Cortex of kidney (tissue), 1 donor: ENCODE measurements at places on chromosomes 12 and 14.

DNA sequence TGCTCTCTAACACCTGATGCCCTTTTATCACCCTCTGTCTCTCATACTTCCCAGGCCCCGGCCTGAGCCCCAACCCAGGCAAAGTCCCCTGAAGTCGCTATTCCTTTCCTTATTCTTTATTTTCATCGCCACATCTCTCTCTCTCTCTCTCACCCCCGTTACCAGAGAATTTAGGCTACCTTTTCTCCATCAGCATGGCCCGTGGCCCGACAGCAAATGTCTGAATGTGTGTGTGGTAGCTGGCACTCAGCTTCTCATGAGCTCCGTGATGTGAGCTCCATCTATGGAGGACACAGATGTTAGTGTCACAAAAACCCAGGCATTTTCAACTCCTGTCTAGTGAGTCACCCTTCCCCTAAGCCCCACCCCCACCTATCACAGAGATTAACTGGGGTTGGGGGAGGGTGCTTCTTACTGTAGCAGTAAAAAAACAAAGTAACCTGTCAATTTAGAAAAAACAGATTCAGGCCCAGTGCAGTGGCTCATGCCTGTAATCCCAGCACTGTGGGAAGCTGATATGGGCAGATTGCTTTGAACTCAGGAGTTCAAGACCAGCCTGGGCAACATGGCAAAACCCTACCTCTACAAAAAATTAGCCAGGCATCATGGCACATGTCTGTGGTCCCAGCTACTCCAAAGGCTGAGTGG lies 53.8 kb downstream of the VCPKMT start:
- no peak for DNase-seq

DNA sequence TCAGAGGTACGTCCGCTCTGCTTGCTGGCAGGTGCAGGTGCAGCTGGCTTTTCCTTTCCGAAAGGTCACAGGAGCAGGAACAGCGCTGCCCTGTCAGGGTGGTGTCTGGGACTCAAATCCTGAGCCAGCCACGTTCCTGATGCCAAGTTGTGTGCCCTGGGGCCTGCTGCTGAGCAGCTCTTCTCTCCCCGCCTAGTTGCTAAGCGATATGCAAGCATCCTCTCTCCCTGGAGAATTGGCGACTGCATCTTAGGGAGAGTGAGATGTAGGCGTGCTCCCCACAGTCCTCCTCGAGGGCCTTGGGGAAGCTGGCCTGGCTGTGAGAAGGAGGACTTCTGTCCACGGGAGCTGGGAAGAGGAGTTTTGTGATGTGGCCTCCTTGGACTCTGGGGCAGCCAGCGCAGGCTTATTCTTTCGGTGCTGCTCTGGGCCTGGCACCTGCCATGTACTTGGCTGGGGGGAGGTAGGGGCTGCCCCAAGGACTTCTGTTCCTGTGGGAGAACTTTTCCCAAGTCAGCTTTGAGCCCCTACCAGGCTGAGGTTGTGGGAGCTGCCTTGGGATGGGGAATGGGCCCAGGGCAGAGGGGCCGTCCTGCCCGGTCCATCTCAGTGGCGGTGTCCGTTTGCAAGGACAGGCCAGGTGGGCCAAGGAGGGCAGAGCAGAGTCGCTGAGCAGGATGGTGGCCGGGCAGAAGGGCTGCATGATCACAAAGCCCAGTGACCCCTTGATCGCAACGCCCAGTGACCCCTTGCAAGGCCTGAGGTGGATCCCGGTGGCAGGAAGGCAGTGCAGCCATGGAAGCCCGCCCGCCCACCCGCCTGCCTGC lies 183.5 kb downstream of the ADGRD1 start:
- DNase-seq: no peak

GRCh38 chr14:96104469-96105057 lies 65.4 kb downstream of the C14orf132 start:
- DNase-seq: no peak

DNA sequence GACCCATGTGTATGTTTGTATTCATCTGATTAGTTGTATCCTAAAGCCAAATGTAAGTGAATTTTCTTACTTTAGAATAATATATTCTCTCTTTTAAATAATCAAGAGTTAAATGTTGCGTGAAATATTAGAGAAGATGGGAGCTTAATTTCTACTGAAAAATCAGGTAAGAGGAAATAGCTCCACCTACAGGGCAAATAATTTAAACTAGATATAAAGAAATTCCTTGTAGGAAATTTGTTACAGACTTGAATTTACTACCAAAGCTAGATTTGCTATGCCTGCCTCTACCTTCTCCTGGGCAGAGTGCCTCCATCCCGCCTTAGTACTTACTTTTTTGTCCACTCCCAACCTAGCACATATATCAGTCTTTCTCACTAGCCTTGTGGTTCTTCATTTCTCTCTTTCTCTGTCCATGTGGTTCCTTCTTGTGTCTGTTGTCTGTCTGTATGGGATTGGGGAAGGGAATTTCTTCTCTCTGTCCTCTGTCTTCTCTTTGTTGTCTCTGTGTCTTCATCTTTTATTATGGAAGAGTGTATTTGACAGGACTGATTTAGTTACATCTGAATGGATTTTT lies 44.7 kb downstream of the PALS1 start:
- no peak for DNase-seq

DNA sequence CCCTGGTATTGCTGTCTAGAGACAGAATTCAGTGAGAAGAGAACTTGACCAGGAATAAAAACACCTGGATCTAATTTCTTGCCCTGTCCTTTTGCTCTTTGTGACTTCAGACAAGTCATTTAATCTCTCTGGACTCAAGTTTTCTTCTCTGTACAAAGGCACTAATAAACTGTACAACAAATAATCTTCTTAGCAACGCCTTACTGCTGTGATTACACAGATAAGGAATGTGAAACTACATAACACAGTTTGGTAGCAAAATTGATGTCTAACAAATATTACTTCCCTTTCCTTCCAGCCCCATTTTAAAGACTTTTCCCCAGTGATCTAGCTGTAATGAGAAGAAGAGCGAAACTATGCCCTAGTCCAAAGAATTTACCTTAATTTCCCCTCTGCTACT lies 69.3 kb downstream of the BCAT1 start:
- no peak for DNase-seq

- no peak for DNase-seq
These were observed at the start of gene LUM for GRCh38 chr12:91111366-91112325. Gene LUM, minus strand, starts transcription at chr12:91111494. Its CDS starts 2,515 bp downstream, at chr12:91108979.
